ENCODE measurements at places on chromosomes 4 and X. TPM values are rescaled to one million over a fixed set of nuclear protein-coding genes. Genes with fewer than 3 reads are reported as not detected.

The CFI gene
- polyA plus RNA-seq, result 112 TPM

The MYL5 gene
- 6.5 TPM for polyA plus RNA-seq

The GABRE gene
- polyA plus RNA-seq, result 2.0 TPM

The TBC1D19 gene
- 6.0 TPM for polyA plus RNA-seq

The NPY2R gene
- polyA plus RNA-seq, result 0.12 TPM

The GAB3 gene
- polyA plus RNA-seq, result 4.0 TPM

The RIPPLY1 gene
- not detected for polyA plus RNA-seq

The HDX gene
- 2.2 TPM for polyA plus RNA-seq

The KIAA1210 gene
- 0.43 TPM for polyA plus RNA-seq

The MAGEA10 gene
- polyA plus RNA-seq, result not detected

The ZNF732 gene
- polyA plus RNA-seq, result 0.44 TPM

The PCSK1N gene
- polyA plus RNA-seq, result not detected

The TRIM2 gene
- 17.9 TPM for polyA plus RNA-seq

The GPR173 gene
- 4.1 TPM for polyA plus RNA-seq

The FOXR2 gene
- not detected for polyA plus RNA-seq

The HTN1 gene
- polyA plus RNA-seq, result not detected

The FGF2 gene
- 7.4 TPM for polyA plus RNA-seq

The ATOH1 gene
- not detected for polyA plus RNA-seq

The LNX1 gene
- 1.0 TPM for polyA plus RNA-seq

The ATP2B3 gene
- polyA plus RNA-seq, result 0.01 TPM

The TMSB15C gene
- polyA plus RNA-seq, result 7.0 TPM

The SLC10A3 gene
- polyA plus RNA-seq, result 35.1 TPM

The PRRG3 gene
- polyA plus RNA-seq, result 0.34 TPM

The PPP2R2C gene
- polyA plus RNA-seq, result 0.21 TPM

The P2RY8 gene
- polyA plus RNA-seq, result 0.54 TPM

The NPFFR2 gene
- polyA plus RNA-seq, result not detected

The ENPP6 gene
- 9.4 TPM for polyA plus RNA-seq

The SLC10A6 gene
- polyA plus RNA-seq, result 0.05 TPM
